NCI-H526 (cell line): ENCODE measurements at places on chromosomes 7 and 10.

GRCh38 chr7:130342701-130343380 is 1.8 kb upstream of the CPA5 start:
- no peak for DNase-seq

- no peak for DNase-seq
Measured at GRCh38 chr7:113813471-113813870, 105.3 kb downstream of the PPP1R3A start.

- no peak for DNase-seq
Measured at GRCh38 chr7:157516311-157516710, 179.5 kb downstream of the DNAJB6 start.

DNA sequence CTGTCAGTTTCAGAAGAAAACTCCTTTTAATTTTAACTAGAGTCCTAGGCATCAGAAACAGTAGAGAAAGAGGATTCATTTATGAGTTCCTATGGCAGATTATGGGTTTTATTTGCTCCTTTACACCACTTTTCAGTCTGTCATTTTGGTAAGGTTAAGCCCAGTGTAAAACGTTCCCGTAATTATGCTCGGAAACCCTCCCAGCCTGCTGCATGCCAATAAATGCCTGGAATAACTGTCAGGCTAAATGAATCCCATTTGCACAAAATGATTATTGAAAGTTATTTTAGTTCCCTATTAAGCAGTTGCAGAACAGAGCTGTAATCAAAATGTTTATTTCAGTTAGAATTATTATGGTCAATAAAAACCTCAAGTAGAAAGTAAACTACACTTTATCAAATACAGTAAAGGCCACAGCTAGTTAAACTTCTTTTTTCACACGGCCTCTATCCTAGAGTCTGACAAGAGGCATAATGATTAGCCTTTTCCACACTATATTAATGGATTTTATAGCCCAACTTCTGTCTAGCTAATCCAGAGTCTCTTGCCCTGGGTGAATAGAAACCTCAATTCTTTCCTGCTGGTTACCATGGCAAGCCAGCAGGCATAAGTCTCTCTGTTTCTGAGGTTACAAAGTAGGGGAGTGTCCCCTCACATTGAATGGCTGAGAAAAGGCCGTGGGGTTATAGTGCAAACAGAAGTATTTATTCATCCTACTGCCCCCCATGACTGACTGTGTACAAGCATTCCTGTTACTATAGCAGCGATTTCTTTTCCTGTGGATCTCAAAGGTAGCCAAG is 80.8 kb upstream of the NPVF start:
- DNase-seq = no peak

GRCh38 chr10:114246679-114247305 is 7.7 kb downstream of the VWA2 start:
- no peak for DNase-seq

GRCh38 chr10:15144788-15145187 is 23.7 kb downstream of the NMT2 start:
- no peak for DNase-seq

DNA sequence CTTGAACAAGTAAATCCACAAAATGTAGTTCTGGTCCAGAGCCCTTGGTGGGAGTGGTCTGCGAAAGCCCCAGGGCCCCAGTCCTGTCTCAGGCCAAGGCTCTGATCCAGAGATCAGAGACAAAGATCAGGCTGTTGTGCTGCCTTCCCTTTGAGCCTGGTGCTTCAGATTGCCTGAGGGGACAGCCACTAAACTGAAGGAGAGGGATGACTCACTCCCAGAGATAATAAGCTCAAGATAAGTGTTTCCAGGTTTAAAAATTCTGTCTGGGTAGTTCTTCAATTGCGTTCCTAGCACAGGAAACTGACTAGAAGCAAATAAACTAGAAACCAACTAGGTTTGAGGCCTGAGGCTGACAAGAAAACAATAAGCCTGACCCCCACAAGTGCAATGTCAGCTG is 190.2 kb downstream of the RAMP3 start:
- DNase-seq = no peak

DNA sequence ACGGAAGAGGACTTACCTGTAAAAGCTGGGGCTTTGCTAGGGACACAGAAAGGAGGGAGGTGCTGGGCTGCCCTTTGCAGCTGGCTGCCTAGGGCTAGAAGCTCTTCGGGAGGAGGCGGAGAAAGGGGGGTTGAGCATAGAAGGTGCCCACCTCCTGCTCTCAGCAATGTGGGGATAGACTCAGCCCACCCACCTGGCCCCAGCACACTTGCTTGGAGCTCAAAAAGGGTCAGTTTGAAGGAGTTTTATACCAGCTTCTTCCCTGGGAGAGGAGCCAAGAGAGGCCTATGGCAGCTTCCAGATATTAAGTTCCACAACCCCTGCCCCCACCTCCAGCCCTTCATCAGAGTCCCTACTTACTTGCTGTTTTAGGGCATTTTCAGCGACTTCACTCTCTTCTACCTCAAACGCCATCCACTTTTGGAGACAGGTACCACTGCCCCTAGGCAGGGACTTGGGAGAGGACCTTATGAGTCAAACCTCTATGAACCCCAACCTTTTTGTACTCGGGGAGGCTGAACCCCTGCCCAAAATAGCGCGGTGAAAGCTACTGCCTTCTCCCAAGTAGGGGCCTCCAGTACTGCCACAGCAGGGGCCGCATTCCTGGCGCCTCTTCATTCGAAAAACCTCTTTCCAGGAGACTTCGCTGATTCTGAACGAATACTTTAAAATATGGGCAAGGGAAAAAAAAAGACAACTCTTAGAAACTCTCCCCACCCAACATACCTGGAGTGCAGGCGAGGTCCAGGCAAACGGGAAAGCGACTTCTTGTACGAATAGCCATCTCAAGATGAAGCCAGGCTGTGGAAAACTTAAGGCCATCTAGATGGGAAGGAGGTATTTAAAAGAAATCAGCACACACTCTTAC is 1.2 kb upstream of the EVX1 start:
- peak; percentile 13 for DNase-seq

DNA sequence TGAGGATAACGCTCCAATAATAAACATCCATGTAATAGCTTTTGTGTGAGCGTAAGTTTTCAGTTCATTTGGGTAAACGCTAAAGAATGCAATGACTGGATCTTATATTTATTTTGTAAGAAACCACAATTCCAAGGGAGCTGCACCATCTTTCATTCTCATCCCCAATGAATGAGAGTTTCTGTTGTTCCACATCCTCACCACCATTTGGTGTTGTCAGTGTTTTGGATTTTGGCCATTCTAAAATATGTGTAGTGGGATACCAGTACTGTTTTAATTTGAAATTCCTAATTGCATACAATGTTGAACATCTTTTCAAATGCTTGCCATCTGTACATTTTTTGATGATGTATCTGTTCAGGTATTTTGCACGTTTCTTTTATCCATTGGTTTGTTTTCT is 50.9 kb upstream of the SEMA3D start:
- DNase-seq = no peak

DNA sequence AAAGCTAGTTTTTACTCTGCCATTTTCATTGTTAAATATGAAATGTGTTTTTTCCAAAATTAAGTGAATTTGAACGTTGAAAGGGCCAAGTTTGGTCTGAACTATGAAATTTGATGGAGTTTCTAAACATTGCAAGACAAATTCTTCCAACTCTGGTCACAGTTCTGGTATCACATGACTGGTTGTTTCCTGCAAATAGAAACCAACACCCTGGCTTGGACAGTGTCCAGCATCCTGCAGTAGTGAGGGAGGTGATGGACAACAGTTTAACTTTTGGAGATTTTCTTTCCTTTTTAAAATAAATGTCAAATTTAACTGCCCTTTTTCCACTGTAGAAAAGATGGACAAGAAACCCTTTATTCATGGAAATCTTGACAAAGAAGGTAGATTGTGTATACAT is 54.8 kb upstream of the AGBL3 start:
- no peak for DNase-seq

DNA sequence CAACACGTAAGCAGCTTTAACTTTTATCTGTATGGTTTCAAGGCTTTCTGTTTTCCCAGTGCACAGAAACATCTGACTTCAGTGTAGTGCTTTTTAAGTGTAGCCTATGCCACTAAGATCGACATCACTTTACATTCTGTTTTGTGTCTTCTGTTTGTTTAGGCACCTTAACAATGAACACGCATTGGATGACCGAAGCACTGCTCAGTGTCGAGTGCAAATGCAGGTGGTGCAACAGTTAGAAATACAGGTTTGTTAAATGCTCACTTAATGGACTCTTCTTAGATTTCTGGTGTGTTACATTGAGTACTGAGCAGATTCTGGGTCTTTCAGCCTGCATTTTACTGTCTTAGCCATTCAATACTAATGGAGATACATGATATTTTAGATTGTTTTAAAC is 237.4 kb downstream of the FOXP2 start:
- DNase-seq = no peak

GRCh38 chr7:50621973-50622490 is 56.8 kb upstream of the DDC start:
- DNase-seq = no peak

- peak; percentile 68 for DNase-seq
Measured at GRCh38 chr10:3067118-3067858, at the start of gene PFKP. Gene PFKP (plus strand): TSS chr10:3067548. CDS start chr10:3067596, 48 bp downstream.

DNA sequence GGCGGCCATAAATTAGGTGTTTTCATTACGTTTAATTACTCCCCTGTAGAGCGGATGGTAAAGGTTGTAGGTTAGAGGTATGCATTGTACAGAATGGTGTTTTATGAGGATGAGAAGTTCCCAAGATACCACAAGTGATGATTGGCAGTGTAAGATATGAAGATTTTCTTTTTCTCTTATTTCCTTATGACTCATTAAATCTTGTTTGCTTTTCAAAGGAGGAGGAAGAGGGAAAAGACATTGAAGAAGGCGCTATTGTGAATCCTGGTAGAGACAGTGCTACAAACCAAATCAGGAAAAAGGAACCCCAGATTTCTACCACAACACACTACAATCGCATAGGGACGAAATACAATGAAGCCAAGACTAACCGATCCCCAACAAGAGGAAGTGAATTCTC is 133.9 kb downstream of the AASS start:
- no peak for DNase-seq

- DNase-seq = peak; percentile 61
Measured at GRCh38 chr7:128842674-128843641, 12.8 kb downstream of the FLNC start.

DNA sequence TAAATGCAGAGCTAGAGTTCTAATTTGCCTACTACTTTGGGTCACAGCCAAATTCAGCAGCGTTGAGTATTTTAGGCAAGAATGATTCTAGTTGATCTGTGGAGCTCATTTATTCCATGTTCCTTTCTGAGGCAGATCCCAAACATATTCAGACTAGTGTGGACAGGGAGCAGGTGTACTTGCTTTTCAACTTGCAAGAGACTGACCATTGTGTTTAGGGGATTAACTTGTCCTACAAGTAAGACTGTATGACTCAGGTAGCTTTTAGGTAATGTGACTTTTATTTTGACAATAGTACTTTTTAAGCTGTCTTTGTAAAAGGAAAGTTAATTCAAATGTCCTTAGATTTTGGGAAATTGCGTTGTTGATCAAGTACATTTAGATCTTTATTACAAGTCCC is 285.5 kb downstream of the TWIST1 start:
- DNase-seq = no peak

DNA sequence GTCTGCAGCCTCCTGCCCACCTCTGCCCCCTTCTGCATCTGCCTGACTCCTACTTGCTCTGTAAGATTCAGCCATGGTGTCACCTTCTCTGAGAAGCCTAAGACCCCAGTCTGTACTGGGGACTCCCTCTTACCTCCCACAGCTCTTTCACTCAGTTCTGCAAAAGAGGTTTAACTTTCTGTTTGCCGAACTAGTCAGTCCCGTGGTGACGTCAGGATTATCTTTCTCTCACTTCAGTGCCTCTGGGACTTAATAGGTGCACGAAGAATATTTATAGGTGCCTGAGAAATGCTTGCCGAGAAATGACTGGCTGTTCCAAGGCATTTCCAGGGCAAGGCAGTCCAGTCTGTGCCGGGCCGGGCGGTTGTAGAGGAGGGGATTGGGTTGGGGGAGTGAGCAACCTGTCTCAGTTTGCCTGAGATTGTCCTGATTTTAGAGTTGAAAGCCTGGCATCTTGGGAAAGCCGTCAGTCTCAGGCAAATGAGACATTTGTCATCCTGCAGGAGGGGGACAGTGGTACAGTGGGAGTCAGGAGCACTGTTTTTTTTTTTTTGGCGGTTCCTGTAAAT is 227.5 kb upstream of the NPVF start:
- DNase-seq = no peak

DNA sequence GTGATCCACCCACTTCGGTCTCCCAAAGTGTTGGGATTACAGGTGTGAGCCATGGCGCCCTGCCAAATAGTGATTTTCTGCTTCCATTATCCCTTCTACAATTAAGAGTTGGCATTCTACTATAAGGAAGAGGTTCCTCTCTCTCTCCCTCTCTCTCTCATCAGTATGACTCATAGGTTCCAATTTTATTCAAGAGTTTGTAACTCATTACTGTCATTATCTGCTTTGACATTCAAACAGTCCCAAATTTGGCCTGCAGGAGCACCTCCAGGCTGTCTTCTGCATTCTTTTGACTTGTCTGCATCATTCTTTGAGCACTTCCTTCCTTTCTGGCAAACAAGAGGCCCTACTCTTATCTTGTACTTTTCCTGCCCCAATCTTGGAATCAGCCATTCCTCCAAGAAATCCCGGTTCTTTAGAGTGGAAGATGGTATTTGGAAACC is 33.2 kb upstream of the CALU start:
- DNase-seq = no peak

DNA sequence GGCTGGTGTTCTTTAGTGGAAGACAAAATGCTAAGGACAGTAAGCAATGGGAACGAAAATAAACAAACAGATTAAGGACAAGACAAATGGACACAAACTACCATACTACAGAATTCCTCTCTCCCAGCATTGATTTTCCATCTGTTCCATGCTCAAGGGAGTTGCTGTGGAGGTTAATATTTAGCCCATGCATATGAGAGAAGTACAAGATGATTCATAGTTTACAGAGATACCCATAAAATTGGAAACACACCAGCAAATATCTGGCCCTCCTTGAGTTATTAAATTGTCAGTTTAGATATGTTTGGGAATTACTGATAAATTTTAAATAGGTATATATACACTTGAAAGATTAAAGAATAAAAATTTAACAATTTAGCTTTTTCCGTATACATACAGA is 69.8 kb downstream of the GLI3 start:
- DNase-seq = no peak

- no peak for DNase-seq
Measured at GRCh38 chr10:125003146-125003900, 61.4 kb downstream of the ZRANB1 start.

GRCh38 chr7:1197997-1198625 is 34.6 kb upstream of the UNCX start:
- DNase-seq = peak; percentile 42

- DNase-seq = no peak
Measured at GRCh38 chr10:124590216-124591122, 128.8 kb downstream of the LHPP start.

DNA sequence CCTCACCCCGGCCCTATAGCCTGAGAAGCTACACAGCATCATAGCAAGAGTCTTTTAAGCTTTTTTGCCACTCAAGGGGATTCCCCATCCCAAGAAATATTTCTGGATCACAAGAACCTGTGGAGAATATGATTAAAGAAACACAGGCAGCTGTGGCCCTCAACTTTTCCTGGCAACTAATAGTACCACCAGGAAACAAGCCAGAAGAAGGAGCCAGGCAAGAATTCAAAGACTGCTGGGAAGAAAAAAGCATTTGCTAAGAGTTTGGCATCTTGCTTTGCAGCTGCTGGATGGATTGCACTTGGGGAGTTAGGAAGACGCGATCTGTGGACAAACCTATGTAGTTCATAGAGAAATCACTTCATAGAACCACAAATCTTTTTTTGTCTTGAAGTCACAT is 437.8 kb downstream of the PLXDC2 start:
- no peak for DNase-seq
